Left lobe of liver (tissue), 2 donors: ENCODE measurements at places on chromosomes 7 and 10.

GRCh38 chr10:49335364-49335972 lies 36.5 kb downstream of the C10orf71 start:
- no peak for DNase-seq

DNA sequence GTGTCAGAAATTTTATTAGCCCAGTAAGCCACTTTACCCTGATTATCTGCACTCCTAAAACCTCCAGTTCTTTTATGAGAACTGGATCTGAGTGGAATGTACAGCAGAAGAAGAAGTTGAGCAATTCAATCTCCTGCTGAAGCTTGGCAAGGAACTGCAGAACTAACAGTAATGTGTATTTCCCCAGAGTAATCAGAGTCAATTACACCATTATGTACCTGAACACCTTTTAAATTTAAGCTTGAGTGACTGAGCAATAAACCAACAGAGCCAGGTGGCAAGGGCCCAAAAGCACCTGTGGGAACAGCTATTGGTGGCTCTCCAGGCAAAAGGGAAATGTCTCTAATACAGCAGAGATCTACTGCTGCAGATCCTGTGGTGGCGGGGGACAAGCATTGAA lies 40.1 kb upstream of the AKR1C2 start:
- peak; percentile 94 for DNase-seq

- DNase-seq: no peak
Measured at GRCh38 chr7:81624021-81624592, 145.7 kb downstream of the HGF start.

- no peak for DNase-seq
Measured at GRCh38 chr7:46812101-46812675, 769.7 kb downstream of the TNS3 start.

DNA sequence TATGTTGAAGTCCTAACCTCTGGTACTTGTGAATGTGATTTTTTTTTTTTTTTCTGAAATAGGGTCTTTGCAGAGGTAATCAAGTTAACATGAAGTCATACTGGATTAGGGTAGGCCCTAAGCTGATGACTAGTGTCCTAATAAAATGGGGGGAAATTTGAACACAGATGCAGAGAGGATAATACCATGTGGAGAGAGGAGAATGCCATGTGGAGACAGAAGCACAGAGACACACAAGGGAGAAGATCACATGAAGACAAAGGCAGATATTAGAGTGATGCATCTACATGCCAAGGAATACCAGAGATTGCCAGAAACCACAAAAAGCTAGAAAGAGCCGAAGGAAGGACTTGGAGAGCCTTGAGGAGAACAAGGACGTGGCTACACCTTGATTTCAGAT lies 28.5 kb upstream of the ARMC3 start:
- DNase-seq: no peak

GRCh38 chr7:74026903-74027682 lies 880 bp upstream of the ELN start:
- DNase-seq: peak; percentile 73

- DNase-seq: no peak
Measured at GRCh38 chr10:12797471-12798262, 203.8 kb downstream of the CCDC3 start.
